ENCODE measurements at places on chromosomes 11 and 22.

GRCh38 chr11:1652771-1653540 lies 23.4 kb downstream of the KRTAP5-5 start:
- peak; percentile 3 for DNase-seq

GRCh38 chr11:75103380-75104026 lies 6.8 kb upstream of the OR2AT4 start:
- DNase-seq: no peak

DNA sequence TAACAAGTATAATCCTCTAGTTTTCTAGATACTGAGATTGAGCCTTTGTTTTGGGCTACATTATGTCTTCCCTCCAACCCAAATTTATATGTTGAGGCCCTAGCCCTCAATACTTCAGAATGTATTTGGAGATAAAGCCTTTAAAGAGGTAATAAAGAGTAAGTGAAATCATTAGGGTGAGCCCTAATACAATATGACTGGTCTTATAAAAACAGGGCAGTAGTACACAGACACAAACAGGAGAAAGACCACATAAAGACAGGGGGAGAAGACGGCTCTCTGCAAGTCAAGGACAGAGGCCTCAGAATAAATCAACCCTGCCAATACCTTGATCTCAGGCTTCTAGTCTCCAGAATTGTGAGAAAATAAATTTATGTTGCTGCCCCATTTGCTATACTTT lies 6.3 kb downstream of the OR10V1 start:
- no peak for DNase-seq

GRCh38 chr11:13354335-13354734 lies 76.7 kb downstream of the BMAL1 start:
- DNase-seq: no peak

DNA sequence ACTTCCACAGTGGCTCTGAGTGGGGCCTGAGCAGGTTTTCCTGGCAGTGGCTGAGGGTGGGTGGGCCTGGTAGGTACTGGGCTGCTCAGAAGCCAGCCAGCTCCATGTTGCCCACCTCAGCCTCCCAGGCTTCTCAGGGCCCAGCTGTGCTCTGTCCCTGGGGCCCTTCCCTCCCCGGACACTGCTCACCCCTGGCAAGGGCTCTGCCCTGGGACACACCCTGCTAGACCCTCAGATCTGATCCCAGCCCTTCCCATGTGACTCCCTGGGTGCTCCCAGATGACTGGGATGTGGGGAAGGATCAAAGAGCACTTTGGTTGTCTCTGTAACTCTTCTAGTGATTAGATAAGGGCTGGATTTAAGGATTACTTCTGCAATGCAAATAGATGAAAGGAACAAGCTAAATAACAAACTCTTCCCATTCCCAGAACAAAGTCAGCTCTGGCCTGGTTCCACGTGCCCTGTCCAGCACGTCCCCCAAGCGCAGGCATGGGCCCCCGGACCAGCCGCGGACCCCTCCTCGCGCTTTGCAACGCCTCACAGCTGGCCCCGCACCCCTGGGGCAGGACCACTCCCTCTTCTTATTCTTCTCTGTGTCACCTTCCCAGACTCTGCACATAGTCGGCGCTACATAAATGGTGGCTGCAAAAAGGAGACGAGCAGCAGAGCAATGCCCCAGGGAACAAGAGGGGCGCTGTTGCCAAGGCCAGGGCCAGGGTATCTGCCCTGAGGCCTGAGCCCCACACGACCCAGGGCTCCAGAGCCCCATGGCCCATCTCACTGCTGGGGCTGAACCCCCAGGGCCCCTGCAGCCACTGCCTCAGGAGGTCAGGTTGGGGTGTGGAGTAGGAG lies 5.7 kb upstream of the KRTAP5-6 start:
- DNase-seq: no peak

DNA sequence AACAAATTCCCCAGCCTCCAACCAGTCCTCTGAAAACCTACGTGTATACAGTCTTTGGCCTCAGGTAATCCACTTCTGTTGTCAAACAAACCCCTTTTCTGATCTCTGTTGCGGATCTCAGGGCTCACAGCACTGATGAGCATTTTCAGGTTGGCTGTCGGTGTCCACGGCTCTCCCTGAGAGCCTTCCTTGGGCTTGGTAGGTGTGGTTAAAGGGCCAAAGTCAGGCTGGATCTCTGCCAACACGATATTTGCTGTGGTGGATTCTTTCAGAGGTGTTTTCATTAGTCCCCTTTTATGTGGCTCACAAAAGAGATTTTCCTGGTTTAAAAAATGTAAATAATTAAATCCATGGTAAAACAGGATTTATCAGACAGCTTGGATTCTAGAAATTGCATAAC lies 2.9 kb downstream of the E2F8 start:
- no peak for DNase-seq

DNA sequence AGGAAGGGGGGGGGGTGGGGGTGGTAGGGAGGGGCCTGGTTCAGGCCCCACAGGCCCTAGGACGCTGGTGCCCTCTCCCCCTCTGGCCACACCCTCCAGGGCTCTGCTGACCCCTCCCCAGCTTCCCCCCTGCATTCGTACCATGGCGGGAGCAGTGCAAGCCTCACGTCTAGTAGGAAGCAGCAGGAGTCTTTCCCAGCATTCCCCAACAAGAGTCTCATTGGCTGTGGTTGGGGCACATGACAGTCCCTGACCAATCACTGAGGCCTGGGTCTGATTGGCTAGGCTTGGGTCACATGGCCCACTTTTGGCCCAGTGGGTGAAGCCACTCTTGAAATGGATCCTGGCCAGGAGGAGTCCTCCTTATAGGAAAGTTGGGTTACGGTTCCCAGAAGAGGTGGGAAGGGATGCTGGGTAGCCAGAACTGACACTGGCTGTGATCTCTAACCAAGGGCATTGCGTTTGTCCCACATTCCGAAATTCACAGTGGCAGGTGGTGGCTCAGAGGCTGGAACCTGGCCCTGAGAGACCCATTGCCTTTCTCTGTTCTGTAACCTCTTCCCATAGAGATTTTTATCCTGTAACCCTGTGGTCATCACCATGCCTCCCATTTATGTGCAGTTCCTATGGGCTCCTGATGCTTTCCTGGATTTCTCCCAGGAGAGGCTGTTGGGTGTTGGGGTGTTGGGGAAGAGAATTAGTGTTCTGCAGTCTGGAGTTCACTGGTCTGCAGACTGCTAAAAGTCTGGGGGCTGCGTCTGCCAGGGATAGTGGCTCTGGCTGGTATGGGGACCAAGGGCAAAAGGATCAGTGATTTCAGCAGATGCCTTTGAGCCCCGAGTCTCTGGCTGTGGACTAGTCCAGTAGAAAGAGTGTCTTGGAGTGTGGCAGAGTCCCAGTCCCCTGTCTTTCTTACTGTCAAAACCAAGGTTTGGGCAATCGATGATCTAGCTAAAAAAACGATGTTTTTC lies 58.9 kb upstream of the MYEOV start:
- DNase-seq: no peak

GRCh38 chr22:18154821-18155390 lies 4.9 kb downstream of the USP18 start:
- DNase-seq: no peak

- DNase-seq: no peak
Measured at GRCh38 chr11:88337987-88338668, 592 bp upstream of the CTSC start.

DNA sequence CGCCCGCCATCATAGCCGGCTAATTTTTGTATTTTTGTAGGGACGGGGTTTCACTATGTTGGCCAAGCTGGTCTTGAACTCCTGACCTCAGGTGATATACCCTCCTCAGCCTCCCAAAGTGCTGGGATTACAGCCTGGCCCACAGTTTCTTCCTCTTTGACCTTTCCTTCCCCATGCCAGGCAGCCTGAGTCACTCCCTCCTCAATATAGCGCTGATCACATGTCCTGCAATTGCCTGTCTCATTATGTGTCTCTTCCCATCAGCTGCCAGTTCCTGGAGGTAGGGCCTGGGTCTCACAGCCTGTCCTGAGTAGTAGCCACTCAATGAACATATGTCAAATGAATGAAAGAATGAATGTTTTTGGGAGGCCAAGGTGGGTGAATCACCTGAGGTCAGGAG lies 43.0 kb upstream of the CCDC134 start:
- no peak for DNase-seq
